ENCODE measurements at places on chromosomes 13 and 19.

GRCh38 chr19:45506989-45507871, at the start of gene VASP:
Gene VASP (plus strand): TSS chr19:45507479. CDS start chr19:45507772, 293 bp downstream.
- peak; percentile 90 for DNase-seq

DNA sequence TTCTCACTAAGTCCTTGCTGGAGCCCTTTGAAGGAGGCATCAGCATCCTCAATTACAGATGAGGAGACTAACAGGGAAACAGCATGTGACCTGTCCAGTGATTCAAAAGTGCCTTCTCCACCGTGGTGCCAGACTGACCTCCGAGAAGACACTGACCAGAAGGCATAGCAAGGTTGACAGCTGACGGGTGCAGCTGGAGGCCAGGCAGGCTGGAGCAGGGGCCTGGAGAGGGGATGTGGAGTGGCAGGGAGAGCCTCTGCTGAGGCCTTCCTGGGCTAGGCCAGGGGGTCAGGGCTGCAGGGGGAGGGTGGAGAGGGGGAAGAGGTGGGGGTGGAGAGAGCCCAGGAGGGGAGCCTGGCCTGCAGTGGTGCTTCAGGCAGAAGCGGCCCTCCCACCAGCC, 66.3 kb downstream of the KCTD15 start:
- no peak for DNase-seq

- no peak for DNase-seq
Measured at GRCh38 chr19:13932911-13933393, 5.3 kb downstream of the PODNL1 start.

GRCh38 chr19:1942078-1942933, 1.3 kb downstream of the CSNK1G2 start:
- peak; percentile 75 for DNase-seq

- DNase-seq, result peak; percentile 61
Measured at GRCh38 chr13:93066187-93066586, 160.4 kb upstream of the GPC6 start.

DNA sequence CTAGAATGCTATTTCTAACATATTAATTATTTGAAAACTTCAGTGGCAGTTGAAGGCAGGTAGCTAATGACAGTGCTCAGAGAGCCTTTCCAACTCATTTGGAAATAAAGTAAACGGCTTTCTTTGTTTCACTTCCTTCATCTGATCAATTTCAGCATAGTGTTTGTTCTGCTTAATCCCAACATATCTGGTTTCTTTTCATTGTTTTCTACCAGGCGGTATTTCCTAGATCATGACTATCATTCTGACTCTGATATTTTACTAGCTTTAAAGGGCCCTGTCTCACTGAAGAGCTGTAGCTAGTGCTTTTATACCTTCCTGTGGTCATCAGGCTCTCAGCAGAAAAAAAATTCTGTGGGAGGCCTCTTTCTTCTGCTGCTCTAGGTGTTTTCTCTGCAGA, 178.6 kb downstream of the RBM26 start:
- DNase-seq, result no peak

DNA sequence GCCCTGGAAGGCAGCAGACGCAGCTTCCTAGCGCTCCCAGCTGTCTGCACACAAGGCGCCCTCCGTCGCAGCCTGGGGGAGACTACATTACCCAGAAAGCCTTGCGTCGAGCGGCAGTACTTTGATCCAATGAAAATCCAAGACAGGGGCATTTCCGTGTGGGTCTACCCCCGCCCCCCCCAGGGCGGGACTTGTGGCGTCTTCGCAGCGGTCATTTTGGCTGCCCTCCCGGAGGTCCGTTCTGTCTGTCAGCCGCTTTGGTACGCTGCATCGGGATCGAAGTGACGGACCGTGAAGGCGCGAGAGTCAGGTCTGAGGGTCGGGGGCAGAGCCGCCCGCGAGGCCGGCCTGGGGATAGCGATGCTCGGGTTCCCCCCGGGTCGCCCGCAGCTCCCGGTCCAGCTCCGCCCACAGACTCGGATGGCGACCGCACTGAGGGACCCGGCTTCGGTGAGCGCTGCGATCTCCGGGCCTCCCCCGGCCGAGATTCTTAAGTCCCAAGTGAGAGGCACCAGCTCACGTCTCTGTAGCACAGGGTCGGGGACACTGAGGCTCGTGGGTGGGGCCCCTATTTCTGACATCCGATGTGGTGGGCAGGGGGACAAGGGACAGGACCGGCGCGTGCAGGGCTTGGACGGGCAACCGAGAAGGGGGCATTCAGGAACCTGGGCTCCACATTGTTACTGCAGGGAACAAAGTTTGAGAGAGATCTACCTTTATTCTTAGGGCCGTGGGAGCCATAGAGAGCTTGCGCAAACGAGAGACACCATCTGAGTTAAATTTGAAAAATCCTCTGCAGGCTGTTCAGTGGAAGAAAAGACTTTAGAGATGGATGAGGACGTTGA, at the start of gene ZNF211:
TSS of gene ZNF211 (plus strand) at position 182 of the 845 bp plus-strand sequence. CDS start at position 361, 179 bp downstream.
- peak; percentile 95 for DNase-seq

DNA sequence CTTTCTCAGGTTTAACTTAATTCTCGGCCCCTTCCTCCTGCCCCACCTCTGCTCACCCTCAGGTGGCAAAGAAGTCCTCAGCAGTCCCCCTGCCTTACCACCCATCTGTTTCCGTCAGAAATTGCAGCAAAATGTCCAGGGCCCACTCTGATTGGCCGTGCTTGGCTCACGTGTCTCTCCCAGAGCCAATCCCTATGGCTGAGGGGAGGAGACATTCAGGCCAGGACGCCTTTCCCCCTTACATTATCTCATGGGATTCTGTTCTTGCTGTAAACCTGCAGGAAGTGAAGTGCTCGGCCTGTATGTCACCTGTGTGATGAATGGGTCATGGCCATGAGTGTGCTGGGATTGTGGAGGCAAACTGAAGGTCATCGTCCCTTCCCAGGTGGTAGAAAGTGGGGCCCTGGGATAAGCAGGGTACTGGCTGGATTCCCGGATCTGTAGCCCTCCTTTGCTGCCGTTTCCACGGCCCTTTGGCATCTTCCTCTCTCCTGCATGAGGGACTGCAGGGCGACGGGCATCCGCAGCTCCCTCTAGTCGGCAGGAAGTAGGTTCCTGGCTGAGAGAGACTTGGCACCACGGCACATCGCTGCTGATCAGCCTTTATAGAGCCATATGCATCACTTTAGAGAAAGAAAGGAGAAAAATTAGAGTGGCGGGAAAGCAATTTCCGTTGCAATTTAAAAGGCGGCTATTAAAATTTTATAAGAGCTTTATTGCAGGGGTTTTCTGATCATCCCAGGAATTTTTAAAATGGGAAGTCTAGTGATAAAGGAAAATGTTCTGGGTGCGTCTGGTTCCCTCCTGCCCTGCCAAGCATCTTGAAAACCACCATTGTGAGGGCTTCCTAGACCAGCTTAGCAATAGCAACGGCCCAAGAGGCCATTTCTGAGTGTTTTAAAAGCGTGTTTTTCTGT, 118.2 kb downstream of the SIPA1L3 start:
- no peak for DNase-seq

DNA sequence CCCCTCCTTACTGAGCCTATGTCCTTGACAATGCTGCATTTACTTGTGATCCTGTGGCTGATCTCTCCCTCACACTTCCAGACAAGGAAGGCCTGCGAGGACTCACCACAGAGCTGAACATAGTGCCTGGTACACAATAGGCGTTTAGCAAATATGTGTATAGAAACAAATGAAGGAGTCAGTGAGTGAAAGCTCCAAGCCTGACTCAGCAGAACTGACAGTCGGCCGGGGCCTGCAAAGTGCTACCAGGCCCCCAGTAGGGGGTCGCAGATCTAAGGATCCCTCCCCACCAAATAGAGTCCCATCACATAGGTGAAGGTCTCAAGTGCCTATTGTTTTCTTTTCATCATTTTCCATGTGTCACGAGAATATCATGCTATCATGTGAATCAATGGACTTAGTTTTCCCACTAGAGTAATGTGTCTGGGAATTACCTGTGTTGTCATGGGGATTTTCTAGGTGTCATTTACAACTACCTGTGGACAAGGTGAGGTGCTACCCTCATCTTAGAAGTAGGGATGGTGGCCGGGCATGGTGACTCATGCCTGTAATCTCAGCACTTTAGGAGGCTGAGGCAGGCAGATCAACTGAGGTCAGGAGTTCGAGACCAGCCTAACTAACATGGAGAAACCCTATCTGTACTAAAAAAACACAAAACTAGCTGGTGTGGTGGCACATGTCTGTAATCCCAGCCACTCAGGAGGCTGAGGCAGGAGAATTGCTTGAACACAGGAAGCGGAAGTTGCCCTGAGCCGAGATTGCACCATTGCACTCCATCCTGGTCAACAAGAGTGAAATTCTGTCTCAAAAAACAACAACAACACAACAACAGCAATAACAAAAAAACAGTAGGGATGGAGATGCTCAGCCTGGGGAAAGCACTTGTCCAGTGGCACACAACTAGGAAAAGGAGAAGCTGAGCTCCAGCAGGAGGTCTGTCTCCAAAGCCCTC, 50.3 kb upstream of the CYP2A7 start:
- no peak for DNase-seq

GRCh38 chr19:17846146-17846545, 1.6 kb downstream of the JAK3 start:
- DNase-seq, result no peak

DNA sequence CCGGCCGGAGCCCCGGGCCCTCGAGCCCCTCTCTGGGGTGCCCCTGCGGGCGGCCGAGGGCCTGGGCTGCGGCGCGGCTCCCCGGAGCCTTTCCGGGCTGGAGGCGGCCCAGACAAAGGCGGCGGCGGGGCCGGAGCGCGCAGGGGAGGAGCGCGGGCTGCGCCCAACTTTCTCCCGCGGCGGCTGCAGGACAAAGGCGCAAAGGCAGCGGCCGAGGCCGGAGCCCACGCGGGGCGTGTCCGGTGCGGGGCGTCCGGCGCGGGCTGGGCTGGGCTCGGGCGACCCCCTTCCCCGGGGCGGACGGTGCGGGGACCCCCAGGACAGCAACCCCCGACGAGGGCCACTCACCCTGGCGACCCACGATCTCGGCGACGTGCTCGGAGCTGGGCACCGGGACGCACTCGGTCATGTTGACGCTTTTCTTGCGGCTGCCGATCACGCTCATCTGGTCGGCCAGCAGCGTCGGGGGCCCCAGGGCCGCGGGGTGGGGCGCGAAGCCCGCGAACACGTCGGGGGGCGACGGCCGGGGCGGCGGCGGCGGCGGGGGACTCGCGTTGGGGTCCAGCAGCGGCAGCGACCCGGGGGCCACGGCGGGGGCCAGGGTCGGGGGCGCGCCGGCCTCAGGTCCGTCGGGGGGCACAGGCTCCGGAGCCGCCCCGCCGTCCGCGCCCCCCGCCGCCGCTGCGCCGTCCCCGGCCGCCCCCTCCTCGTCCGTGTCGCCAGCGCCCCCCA, 843 bp downstream of the MEX3D start:
- DNase-seq, result no peak

- DNase-seq, result no peak
Measured at GRCh38 chr19:8108560-8109445, 40.6 kb downstream of the FBN3 start.

DNA sequence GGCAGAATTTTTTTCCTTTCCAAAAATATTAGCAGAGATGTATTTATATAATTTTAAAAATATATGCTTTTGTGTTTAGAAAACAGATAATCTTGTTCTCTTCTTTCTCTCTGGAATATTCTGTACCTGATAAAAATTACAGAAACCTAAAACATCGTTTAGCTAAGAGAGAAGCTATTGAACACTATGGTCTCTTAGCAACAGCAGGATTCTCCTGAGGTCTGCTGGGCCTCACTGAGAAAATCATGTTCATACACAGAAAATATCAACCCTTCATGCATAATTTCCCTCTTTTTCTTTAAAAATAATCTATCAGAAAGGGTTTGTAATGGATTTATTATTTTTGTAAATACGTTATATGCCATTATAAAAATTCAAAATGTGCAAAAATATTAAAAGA, 242.2 kb downstream of the DCLK1 start:
- DNase-seq, result no peak

DNA sequence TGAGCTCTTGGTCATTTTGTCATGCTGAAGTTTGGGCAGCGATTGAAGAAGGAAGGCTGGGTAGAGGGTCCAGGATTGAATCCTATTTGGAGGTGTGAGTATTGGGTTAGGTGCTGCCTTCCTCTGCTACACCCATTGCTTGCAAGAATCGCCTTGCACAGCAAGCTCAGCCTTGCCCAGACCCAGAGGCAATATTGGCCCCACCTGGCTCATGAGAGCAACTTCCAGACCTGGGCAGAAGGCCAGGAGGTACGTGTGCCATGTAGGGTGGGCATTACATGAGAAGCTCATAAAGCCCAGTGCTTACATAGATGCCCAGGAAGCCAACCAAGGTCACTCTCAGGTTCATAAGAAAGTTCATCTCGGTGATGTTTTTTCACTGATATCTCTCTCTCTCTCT, 718.0 kb downstream of the EFNB2 start:
- DNase-seq, result no peak

- DNase-seq, result peak; percentile 24
Measured at GRCh38 chr13:21458451-21458812, 671 bp downstream of the ZDHHC20 start.

GRCh38 chr13:113539176-113539575, 45.4 kb upstream of the TFDP1 start:
- no peak for DNase-seq

DNA sequence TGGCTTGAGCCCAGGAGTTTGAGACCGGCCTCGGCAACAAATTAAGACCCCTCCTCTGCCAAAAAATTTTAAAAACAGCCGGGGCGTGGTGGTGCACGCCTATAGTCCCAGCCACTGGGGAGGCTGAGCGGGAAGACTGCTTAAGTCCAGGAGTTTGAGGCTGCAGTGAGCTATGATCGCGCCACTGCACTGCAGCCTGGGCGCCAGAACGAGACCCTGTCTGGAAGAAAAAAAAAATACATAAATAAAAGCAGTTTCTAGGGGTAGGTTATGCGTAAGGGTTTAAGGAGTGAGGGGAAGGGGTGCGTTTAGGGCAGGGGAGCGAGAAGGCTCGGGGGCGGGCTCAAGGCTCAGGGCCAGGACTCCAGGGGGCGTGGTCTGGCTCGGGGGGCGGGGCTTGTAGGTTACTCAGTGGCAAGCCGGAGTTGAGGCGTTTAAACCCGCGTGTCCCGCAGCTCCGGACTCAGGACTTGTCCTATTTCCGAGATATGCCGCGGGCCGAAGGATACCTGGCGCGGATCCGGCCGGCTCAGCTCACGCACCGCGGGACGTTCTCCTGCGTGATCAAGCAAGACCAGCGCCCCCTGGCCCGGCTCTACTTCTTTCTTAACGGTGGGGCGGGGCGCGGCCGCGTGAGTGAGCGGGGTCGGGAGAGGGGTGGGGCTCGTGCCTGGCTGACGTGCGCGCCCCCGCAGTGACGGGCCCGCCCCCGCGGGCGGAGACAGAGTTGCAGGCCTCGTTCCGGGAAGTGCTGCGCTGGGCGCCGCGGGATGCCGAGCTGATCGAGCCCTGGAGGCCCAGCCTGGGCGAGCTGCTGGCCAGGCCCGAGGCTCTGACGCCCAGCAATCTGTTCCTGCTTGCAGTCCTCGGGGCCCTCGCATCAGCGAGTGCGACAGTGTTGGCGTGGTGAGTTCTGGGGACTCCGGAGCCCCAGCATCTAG, 10.7 kb downstream of the SPACA6 start:
- peak; percentile 90 for DNase-seq

DNA sequence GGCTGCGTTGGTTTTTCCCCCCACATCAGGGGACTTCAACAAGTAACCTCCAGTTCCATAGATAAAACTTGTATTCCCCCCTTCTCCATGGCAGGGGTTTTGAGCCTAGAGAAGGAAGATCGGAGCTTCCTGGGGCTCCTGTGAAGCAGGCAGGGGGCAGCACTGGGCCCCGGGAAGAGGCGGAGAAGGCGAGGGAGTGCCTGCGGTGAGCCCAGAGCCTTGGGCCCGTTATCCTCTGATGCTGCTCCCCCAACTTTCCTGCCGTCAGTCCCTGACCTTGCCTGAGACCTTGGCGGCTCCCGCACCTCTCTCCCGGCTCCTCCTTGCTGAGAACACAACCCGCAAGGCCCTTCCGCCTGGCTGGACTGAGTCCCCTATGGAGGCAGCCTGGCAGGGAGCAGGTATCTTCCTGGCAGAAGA, 2.5 kb downstream of the LIPE start:
- DNase-seq, result no peak
